ENCODE measurements at places on chromosomes 16 and 17. TPM values are rescaled to one million over a fixed set of nuclear protein-coding genes. Genes with fewer than 3 reads are reported as not detected.

The TSR3 gene
- 58.4 TPM for total RNA-seq

The PTX4 gene
- not detected for total RNA-seq

The KRTAP4-1 gene
- total RNA-seq: not detected

The DBNDD1 gene
- total RNA-seq: 9.6 TPM

The PYDC1 gene
- 1.3 TPM for total RNA-seq

The SLC6A4 gene
- 36.0 TPM for total RNA-seq

The GUCY2D gene
- 0.39 TPM for total RNA-seq

The ASGR2 gene
- not detected for total RNA-seq

The FAM20A gene
- 46.5 TPM for total RNA-seq

The KLHL10 gene
- 0.11 TPM for total RNA-seq

The CALCOCO2 gene
- total RNA-seq: 37.3 TPM

The ABCC6 gene
- 0.69 TPM for total RNA-seq

The CLEC3A gene
- total RNA-seq: not detected

The HOXB1 gene
- total RNA-seq: not detected

The STH gene
- 0.66 TPM for total RNA-seq

The KRT31 gene
- not detected for total RNA-seq

The RNF157 gene
- total RNA-seq: 22.8 TPM

The HOXB6 gene
- 20.2 TPM for total RNA-seq

The WNT3 gene
- 5.0 TPM for total RNA-seq

The NRN1L gene
- total RNA-seq: 0.89 TPM

The KRT40 gene
- not detected for total RNA-seq
